ENCODE measurements at places on chromosomes 7 and 10. TPM values are rescaled to one million over a fixed set of nuclear protein-coding genes. Genes with fewer than 3 reads are reported as not detected.

HOXA9 gene
- total RNA-seq = not detected

CABCOCO1 gene
- total RNA-seq = 0.79 TPM

PLPP4 gene
- total RNA-seq = under 0.01 TPM

GNAT3 gene
- total RNA-seq = not detected

ZP3 gene
- 1.9 TPM for total RNA-seq

TMEM209 gene
- 7.6 TPM for total RNA-seq

UNCX gene
- not detected for total RNA-seq

Data from bronchial smooth muscle cell (primary cell).